Cerebellar cortex (tissue), 1 donor: ENCODE measurements at places on chromosomes 2 and 18.

- DNase-seq: no peak
Observed at GRCh38 chr2:68420254-68420910, 46.7 kb downstream of the FBXO48 start.

DNA sequence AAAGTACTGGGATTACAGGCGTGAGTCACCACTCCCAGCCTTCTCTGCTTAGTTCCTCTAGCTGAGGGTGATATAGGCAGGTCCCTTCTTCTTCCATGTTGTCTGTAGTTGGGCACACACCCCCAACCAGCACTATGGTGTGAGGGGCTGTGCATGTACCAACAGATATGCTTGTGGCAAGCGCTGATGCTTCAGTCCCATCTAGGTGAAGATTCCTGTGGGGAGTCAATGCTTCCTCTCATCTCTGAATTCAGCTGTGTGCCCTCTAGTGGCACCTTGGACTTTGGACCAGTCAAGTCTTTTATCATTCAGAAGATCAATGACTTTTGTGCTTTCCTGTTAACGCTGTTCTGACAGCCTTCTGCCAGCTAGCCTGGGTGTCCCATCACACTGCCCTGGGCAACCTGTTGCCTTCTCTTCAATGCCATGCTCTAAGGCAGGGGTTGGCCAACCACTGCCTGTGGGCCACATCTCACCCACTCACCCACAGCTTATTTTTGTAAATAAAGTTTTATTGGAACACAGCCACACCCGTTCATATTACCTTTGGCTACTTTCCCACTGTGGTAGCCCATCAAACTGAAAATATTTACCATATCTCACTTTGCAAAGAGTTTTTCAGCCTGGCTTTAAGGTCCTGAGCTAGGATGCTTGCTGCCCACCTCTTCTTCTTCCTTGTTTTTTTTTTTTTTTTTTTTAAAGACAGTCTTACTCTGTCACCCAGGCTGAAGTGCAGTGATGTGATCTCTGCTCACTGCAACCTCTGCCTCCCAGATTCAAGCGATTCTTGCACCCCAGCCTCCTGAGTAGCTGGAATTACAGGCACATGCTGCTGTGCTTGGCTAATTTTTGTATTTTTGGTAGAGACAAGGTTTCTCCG lies 51.0 kb downstream of the NPAS2 start:
- DNase-seq: no peak

GRCh38 chr2:101140978-101141655 lies 10.1 kb downstream of the TBC1D8 start:
- DNase-seq: no peak

DNA sequence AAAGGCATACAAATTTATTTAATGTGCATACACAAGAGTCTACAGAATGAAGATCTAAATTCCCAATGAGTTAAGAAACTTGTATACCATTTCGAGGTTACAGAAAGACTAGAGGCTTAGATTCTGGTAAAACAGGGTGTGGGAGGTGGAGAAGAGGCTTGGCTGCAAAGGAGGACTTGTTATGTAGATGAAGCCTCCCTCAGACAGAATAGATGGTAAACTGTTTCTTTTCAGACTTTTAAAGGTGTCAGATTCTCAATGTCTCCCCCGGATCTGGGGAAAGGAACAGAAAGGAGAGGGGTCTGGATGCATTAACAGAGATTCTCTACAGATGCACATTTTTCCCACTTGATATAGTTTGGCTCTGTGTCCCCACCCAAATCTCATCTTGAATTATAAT lies 126.0 kb downstream of the ST6GAL2 start:
- DNase-seq: no peak
